ENCODE measurements at places on chromosomes 4 and X.

DNA sequence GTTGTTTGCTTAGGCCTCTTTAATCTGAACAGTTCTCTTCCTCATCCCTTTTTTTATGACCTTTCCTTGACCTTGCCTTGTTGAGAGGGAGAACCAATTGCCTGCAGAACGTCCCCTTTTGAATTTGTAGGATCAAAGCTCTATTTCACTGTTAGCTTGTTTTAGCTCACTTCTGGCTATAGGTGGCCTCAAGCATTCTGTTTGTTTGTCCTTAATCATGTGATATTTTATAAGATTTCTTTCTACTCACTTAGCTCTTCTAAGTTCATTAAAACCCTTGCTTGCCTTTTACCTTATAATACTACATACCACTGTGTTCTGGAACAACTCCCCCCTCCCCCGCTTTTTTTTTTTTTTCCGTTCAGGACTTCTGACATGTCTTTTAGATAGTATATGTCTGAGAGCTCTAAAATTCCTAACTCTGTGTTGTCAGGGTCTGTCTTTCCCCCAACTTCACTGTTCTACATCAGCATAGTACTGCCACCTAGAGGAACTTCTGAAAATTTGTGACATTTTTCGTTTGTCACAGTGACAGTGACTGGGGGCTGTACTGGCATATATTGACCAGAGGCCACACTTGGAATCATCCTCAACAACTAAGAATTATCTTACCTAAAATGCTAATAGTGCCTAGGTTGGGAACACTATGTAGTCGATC is 128.5 kb downstream of the LARP7 start:
- DNase-seq: no peak

GRCh38 chr4:59823311-59823710 is 1376.8 kb upstream of the ADGRL3 start:
- no peak for DNase-seq

DNA sequence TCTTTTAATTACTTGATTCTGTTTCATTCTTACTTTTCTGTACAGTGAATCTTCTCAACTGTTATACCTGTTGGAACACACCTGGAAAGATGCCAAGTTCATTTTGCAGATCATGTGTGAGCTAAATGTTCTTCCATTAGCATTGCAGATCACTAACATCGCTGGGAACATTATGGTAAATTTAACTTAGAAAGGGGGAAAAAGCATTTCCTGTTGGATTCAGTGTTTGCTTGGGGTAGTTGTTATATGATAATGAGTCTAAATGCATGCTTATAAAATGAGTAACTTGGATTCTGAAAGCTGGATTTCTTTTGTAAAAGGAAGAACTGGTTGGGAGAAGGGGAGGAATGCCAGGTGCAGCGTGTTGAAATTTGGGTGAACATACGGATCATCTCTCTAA is 47.6 kb downstream of the POLA1 start:
- DNase-seq: no peak

GRCh38 chr4:990746-991367 is 2.3 kb downstream of the SLC26A1 start:
- no peak for DNase-seq

DNA sequence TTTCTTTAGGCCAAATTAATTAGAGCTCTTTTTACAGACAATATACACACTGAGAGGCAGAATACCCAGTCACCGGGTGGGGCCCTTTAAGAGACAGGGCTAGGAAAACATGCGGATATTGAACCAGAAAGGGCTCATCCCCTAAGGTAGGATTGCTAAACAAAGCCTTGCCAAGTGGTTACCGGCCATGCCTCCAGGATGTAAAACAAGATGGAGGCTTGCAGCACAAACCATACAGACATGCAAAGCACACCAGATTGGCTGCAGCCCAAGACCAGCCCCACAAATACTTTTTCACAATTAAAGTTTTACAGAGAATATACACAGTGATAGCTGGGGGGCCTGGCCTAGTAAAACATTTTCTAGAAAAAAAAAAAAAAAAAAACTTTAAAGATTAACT is 210.0 kb downstream of the KLHL4 start:
- no peak for DNase-seq

DNA sequence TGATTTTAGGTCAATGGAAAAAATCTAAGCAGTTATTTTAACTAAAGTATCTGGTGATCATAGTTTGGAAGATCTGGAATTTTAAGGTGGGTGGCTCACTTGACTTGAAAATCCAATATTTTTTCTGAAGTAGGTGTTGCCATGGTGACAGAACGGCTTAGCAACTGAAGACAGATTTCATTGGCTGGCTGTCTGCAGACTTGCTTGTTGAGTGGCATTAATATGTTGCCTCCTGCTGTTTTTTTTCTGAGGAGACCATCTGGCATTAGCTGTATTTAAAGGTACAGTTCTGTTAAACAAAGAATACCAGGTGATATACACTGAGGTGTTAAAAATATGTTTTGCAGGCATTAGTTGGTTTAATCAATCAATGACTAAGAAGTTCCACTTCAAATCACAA is 19.8 kb downstream of the CPE start:
- peak; percentile 92 for DNase-seq

- DNase-seq: no peak
These were observed 173.7 kb downstream of the CENPC start for GRCh38 chr4:67371615-67372014.

DNA sequence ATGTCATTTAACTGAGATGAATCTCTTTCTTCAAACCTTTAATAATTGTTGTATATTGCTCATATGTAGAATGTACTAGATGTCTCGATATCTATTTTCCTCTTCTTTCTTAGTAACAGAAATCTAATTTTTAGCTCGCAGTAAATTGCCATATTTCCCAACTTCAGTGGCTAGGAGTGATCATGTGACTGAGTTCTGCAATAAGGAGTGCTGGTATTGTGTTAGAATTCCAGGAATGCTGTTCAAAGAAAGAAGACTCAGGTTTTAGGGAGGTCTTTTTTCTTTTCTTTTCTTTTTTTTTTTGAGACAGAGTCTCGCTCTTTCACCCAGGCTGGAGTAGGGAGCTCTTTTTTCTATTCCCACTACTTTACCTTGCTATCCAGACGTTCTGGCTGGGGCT is 81.7 kb downstream of the SLC10A7 start:
- no peak for DNase-seq

DNA sequence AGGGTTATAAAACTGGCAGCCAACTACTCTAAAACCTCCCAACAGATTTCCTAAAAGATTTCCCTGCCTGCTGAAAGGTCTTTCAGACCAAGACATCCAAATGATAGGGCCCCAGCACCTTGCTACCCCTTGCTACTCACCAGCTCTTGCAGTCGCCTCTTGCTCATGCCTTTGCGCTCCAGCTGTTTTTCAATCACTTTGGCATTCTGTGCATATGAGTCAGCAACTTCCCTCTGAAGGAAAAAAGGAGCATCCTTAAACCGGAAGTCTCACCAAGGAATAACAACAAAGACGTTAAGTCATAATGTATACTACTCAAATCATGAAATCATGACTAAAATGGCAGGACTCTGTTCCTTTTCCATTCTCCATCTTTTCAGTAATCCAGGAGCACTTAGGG is 24.0 kb downstream of the STEEP1 start:
- DNase-seq: no peak

- no peak for DNase-seq
These were observed 8.2 kb upstream of the PPP2R2C start for GRCh38 chr4:6480534-6481088.

DNA sequence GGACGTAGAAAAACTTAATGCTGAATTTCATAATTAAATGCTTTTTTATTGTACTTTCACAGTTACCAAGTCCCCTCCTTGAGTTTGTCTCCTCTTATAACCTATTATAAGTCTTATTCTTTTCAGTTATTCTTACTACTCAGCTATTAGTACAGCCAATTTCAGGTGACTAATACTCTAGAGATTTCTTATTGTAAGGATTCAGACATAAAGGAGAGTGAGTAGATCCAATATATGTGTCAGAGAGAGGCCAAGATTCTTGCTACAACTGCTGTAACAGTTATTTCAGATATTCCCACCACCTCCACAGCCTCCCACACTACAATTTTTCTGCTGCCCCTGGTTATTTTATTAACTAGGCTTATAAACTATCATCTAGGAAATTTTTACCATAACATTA is 274.5 kb downstream of the GPAT3 start:
- DNase-seq: no peak

- no peak for DNase-seq
These were observed 28.3 kb downstream of the ENOPH1 start for GRCh38 chr4:82458729-82459128.

DNA sequence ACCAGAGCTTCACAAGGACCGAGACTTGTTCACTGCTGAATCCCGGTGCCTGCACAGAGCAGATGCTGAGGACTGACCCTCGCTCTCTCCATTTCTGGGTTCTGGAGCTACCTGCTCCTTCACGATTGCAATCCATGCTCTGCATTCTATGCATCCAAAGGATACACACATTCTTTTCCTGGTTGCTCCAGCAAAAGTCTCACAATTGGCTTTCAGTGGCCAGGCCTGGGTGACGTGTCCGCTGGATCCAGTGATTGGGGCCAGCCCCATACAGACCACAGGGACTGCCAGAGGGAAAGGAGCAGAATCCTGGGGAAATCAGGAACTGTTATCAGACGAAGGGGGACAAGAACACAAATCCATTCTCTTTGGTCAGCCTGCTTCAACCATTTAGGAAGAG is 14.9 kb upstream of the CDKN2AIP start:
- DNase-seq: no peak

DNA sequence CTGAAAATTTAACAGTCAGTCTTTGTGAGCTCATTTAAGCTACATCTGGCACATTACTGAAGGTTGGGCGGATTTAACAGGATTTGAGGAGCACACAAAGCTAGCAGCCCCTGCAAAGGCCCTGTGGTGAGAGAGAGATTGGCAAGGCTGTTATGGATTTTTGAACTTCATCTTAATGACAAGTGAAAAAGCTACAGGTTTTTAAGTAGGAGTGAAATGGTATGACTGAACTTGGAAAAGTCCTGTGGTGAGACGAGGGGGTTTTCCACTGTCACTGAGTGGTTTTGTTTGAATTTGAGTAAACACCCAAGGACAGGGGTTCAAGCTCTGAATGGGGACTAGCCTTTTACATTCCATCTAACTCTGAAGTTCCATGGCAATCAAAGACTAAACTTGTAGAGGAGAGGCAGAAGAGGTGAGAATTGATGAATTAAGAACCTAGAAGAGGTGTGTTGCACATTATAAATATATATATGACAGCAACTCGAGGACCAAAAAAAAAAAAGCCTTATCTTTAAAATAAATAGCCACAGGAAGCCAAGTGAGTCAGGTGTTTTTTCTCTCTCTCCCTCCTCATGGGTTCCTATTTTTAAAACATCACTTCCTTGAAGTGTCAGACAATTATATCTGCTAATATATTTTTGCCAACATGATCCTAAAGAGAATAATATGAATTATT is 47.8 kb upstream of the CLNK start:
- DNase-seq: no peak

DNA sequence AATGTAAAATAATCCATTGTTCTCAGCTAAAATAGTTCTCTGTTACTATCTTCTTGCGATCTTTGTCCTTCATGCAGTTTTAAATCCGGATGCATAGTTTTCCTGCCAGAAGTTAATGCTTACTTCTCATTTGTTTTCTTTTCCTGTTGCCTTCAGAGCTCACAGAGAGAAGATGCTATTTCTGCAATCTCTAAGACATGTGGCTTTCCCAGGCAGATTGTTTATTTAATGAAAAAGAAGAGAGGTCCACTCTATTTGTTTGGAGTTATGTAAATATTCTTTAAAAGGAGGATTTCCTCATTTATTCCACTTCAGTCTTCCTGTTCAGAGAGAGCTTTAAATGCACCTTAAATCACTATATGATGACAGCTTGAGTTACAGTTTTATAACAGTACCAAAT is 39.3 kb upstream of the HPGD start:
- DNase-seq: peak; percentile 15

DNA sequence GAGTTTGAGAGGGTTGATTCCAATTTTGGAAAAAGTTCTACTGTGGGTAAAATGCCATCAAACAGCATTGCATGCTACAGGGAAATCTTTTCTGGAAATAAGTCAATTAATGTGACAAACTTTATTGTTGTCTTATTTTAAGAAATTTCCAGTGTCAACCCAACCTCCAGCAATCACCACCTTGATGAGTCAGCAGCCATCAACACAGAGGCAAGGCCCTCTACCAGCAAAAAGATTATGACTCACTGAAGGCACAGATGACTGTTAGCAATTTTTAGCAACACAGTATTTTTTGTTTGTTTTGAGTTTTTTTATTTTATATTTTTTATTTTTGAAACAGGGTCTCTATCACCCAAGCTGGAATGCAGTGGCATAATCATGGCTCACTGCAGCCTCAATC is 165.4 kb upstream of the C1QTNF7 start:
- DNase-seq: no peak

DNA sequence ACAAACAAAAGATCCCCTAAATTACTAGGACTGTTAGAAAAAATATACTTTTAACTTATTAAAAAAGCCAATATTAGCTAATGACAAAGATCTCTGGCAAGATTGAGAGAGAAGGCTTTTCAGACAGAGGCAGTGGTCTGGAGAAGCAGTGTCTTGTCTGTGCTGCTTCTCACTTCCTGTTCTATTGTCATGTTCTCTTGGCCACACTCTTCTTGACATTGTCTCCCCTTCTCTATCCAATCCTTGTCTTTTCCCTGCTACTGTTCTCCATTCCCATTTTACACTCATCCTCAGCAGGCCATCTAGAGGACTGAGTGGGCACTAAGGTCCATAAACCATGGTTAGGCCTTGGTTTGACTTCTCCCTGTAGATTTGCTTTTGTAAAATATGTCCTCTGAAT is 14.0 kb upstream of the TAPT1 start:
- DNase-seq: no peak

All from NCI-H510A treated with DMSO at 0.1 percent for 48 hours (cell line).